ENCODE measurements at places on chromosomes 11 and 22.

DNA sequence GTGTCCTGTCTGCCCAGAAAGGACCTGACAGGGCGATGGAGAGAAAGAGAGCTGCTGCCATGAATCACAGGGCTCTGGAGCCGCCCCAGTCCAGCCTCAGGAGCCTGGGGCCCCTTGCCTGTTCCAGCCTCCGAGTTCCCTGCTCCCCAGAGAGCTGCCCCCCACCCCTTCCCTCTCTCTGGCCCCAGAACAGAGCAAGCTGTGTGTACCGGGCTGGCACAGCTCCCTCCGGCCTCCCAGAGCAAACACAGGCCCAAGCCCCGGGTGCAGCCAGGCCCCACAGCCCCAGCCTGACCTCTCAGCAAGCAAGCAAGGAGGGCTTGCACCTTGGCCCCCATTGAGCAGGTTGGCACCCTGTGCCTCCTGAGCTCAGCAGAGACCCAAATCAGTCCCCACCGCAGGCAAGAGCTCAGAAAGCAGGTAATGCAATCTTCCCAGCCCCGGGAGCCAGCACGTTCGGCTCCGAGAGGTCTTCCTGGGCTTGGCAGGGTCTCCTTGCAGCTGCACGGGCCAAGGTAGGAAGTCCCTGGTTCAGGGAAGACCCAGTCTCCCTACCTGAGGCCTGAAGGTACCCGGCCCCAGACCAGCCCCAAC, 1.4 kb downstream of the PACSIN3 start:
- peak; percentile 61 for DNase-seq

DNA sequence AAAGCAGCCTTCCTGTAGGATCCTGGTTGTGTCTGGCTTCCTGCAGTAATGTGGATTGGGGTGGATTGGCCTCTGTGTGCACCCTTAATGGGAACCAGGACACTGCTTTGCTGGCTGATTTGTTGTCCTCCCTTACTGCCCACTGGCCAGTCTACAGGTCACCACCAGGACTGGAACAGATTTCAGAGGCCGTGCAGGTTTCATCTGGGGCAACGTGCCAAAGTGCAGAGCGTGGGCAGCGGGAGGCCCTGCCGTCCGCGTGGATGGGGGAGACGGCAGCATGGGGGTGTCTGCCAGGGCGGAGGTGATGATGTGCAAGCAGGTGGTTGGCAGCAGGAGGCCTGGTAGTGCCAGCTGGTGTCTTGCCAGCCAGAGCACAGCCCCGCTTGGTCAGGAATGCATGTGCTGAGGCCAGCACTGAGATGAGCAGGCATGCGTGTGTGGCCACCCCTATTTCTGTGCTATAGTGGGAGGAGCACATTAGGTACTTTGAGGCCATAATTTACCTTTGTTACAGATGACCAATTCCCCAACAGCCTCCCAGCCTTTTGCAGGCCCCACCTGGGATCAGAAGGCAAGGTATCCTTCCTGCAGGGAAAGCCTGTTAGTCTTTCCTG, 24.3 kb downstream of the BCR start:
- DNase-seq, result no peak

GRCh38 chr11:1557904-1558774, 13.9 kb downstream of the DUSP8 start:
- no peak for DNase-seq

GRCh38 chr11:131284041-131284440, 86.4 kb upstream of the NTM start:
- no peak for DNase-seq

DNA sequence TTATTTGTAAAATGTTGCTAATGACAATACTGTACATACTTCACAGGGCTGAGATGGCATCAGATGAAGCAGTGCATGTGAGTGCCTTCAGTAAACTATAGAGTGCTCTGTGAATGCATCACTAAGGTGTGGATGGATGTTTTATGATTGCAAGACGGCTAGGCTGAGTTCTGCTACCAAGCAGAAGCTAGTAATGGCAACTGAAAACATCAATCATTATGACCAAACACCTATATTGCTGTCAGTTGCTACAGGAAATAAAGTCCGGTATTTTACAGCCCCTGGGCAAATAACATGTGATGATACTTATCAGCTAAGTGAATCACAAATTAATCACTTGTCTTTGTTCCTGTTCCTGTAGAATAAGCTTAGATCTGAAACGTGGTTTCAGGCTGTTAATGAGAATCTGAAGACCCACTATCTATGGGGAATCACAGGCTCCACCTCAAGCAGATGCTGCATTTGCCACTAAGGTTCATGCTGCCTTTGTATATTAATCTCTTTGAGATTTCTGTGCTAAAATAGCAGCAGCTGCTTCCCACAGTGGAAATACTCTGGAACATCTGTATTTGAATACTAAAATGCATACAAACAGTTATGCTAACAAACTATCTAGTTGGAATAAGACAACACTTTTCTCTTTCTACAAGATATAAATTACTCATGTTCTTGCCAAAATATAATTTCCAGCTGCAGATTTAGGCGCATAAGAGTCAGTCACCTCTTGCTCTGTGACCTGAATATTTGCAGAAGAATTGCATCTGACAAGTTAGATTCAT, 254.0 kb upstream of the PITPNB start:
- peak; percentile 12 for DNase-seq

GRCh38 chr11:102709201-102709945, 3.8 kb upstream of the MMP27 start:
- DNase-seq, result no peak
